Naive thymus-derived CD4-positive, alpha-beta T cell (primary cell): ENCODE measurements at places on chromosomes 6 and 20.

DNA sequence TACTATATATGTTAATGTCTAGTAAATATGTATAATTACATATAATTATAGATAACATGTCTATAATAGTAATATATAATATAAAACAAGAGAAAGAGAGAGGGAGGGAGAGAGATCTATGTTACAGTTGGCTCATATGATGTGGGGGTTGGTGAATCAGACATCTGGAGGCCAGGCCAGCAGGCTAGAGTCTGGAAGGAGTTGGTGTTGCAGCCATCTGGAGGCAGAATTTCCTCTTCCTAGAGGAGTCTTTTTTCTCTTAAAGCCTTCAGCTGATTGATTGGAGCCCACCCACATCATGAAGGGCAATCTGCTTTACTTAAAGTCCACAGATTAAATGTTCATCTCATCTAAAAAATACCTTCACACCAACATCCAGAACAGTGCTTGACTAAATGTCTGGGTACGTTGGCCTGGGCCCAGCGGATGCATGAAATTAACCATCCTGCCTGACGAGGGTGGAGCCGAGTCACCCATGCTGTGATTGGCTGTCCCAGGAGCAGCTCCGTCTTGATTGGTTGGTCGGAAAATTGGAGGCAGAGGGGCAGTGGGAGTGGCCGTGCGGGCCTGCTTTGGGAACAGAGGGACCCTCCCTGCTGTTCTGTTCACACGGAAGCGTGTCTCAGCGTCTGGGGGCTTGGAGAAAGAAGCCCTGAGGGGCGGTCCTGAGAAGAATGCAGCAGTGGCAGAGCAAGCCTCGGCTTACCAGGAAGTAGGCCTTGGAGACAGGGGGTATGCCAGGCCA, 392.4 kb downstream of the QKI start:
- no peak for DNase-seq

DNA sequence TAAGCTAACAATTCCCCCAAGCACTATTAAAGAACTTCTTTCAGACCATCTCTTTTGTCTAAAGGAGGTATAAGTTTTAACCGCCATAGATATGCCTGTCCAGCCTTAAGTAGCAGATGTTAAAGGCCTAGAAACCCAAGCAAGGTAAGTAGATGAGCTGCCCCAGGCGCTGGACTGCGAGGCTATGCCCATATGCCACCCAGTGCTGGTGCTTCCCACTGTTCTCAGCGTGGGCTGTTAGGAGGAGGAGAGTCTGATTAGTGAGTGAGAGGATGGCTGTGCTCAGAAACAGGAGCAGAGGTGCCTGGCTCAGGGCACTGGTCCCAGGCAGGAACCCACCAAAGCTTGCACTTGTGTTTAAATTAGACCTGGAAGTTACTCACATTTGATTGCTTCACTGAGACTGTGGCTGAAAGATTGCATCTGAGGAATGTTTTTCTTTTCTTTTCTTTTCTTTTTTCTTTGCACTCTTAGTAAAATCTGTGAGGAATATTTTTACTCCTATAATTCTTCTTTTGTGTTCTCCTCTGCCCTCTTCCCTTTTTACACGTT, 32.2 kb downstream of the PRPH2 start:
- DNase-seq = no peak

- DNase-seq = no peak
Measured at GRCh38 chr6:10809098-10809497, 29.2 kb downstream of the MAK start.

DNA sequence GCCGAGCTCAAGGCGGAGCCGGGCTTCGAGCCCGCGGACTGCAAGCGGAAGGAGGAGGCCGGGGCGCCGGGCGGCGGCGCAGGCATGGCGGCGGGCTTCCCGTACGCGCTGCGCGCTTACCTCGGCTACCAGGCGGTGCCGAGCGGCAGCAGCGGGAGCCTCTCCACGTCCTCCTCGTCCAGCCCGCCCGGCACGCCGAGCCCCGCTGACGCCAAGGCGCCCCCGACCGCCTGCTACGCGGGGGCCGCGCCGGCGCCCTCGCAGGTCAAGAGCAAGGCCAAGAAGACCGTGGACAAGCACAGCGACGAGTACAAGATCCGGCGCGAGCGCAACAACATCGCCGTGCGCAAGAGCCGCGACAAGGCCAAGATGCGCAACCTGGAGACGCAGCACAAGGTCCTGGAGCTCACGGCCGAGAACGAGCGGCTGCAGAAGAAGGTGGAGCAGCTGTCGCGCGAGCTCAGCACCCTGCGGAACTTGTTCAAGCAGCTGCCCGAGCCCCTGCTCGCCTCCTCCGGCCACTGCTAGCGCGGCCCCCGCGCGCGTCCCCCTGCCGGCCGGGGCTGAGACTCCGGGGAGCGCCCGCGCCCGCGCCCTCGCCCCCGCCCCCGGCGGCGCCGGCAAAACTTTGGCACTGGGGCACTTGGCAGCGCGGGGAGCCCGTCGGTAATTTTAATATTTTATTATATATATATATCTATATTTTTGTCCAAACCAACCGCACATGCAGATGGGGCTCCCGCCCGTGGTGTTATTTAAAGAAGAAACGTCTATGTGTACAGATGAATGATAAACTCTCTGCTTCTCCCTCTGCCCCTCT, 1.1 kb downstream of the CEBPB start:
- DNase-seq = peak; percentile 72

GRCh38 chr6:165769884-165770283, 106.8 kb upstream of the PDE10A start:
- no peak for DNase-seq

- DNase-seq = no peak
Measured at GRCh38 chr6:106516616-106517015, 112.7 kb downstream of the RTN4IP1 start.

- DNase-seq = no peak
Measured at GRCh38 chr20:4609511-4609910, 112.2 kb upstream of the PRND start.

DNA sequence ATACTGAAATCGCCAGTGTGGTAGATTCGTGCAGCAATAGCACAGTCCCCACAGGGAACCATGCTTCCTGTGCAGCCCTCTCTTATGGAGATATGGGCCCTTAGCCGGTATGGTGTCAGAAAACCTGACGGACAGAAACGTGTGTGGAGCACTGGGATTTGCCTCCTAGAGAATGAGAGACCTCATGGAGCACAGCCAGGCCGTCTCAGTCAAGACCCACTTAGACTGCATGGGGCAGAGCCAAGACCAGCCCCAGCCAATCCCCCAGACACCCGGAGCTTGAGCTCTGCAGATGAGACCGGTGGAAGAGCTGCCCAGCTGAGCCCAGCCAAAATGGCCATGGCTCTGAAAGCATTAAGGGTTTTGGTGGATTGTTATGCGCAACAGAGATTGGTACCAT, 163.7 kb downstream of the DLL1 start:
- no peak for DNase-seq

DNA sequence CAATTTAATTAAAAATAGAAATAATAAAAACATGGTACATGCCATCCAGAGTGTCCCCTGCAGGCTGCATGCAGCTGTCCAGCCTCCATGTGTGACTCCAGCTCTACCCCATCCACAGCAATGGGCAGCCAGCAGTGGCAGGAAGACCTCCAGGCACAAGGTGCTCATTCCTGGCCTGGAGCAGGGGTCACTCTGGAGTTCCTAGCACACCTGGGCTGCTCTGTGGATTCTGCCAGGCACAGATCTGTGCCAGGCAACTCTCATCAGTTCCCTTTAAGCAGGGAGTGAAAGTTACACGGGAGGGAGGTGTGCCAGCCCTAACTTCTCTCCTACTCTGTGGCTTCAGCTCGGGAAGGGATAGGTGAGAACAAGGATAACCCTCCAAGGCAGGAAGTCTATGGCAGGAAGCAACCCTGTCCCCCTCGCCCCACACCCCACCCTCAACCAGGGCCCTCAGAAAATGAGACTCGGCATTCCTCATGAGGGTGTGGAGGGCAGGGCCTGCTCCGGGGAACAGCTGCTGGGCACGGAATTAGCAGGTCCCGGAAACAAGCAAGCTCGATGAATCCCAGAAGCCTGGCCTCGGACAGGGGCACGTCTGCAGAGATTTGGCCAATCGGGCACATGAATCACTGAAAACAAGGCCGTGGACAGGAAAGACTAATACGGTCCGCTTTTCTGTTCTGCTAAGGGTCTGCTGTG, 10.0 kb downstream of the JPH2 start:
- no peak for DNase-seq

GRCh38 chr6:150072201-150072600, 3.3 kb upstream of the ULBP3 start:
- DNase-seq = no peak

GRCh38 chr6:144909753-144910285, 624.7 kb downstream of the UTRN start:
- no peak for DNase-seq

DNA sequence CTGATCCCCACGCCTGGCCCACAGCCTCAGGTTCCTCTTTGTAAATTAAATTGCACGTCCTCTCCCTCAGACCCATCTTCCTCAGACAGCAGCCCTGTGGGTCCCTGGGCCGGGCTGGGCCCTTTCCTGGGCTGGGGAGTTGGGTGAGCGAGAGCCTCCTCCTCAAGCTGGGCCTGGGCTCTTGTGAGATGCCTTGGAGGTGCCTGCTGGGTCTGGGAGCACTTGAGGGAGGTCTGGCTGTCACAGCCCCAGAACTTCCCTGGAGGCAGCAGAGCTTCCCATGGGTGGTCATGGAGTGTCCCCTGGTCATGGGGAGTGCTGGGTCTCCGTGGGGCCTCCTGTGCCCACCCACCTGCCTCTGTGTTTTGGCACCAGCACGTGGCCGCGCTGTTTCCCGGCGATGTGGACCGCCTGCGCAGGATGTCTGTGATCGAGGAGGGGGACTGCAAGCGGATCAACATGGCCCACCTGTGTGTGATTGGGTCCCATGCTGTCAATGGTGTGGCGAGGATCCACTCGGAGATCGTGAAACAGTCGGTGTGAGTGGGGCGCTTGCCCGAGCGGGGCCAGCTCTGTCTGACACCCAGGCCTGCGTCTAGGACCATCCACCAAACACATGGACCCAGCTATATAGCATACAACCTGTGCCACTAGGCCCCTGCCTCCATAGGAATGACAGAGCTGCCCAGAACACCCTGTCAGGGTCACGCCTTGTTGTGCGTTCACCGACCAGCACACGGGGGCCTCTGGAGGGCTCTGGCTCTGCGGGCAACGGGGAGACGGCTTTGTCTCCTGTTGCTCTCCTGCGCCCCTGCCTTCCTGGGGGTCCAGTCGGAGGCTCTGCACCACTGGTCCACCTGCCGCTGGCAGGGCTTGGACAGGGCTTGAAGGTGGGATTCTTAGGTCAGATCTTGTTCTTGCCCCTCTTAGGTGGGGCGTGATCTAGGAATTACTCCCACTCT, 33.0 kb downstream of the PYGB start:
- DNase-seq = no peak

GRCh38 chr6:91483415-91484105, 896.7 kb upstream of the MAP3K7 start:
- no peak for DNase-seq

- peak; percentile 83 for DNase-seq
Measured at GRCh38 chr6:43771210-43771857, 1.3 kb downstream of the VEGFA start.

DNA sequence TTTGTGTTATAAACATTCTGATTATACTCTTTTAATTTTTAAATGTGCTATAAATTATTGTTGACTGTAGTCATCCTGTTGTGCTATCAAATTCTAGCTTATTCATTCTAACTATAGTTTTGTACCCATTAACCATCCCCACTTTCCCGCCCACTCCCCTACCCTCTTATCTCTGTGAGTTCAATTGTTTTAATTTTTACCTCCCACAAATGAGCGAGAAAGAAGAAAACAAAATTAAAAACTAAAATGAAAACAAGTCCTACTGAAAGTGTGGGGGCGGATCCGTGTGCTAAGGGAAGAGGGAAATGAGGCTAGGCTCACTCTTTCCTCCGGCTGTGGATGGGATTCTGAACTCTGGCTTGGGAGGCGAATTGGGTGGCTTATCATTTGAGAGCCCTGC, 6.6 kb upstream of the ZNF831 start:
- no peak for DNase-seq

- no peak for DNase-seq
Measured at GRCh38 chr20:33561692-33562601, 72.1 kb downstream of the CBFA2T2 start.

- no peak for DNase-seq
Measured at GRCh38 chr6:150627585-150628025, 27.9 kb downstream of the PLEKHG1 start.

DNA sequence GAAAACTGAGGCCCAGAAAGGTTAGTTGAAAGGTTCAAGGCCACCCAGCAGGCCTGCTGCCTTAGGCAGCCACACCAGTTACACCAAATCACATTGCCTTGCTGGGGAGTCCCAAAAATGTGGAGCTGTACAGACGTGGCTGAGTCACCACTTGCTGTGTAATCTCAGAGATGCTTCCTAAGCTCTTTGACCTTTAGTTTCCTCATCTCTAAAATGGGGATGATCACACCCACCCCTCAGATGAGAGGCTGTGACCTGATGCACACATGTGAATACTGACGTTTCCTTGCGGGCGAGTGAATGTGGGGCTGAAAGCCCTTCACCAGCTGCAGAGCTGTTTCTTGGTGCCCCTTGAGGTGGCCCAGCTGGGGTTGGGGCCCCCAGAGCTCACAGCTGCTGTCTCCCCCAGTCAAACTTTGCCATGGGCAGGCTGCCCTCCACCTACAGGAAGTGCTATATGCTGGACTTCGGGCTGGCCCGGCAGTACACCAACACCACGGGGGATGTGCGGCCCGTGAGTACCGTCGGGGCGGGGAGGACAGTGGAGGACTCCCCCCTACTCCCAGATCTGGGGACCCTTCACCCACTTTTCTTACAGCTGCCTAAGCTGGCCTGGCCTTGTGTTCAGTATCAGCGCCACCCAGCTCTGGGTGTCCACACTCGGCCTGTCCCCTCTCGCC, 11.0 kb downstream of the TTBK1 start:
- no peak for DNase-seq

- DNase-seq = no peak
Measured at GRCh38 chr6:82959385-82959941, 106.2 kb downstream of the UBE3D start.

DNA sequence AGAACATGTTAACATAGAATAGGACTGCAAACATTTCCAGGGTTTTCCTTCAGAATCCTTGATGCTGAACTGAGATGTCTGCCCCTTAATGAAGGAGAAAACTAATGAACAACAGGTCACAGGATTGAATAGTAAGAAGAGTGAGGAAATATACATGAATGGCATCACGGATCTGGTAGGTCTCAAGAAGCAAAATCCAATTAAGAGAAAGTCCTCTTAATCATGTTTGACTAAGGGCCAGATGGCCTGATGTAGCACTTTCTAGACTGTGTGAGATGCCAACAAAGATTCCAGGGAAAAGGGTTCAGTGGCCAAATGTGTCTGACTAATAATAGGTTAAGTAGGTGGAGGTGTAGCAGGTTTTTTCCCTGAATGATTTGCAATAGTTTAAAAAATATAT, 13.7 kb upstream of the SHPRH start:
- no peak for DNase-seq

DNA sequence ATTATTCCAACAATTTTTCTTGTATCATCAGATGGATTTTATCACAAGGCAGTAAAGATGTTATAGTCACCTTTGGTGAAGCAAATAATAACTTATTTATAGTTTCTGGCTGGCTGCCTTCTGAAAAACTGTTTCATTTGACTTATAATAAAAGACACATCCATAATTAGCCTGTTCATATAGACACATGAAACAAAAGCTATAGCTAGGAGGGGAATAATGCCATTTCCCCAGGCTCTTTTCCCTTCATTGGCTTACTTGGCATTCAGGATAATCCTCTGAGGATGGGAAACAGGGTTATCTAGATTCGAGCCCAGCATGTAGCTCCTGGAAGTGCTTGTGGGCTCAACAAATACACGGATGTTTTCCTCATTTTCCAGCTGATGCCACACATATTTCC, 17.5 kb downstream of the MMP24 start:
- DNase-seq = no peak
